ENCODE measurements at places on chromosomes 11 and 22.
A peak's percentile ranks its signal among the peaks of the same experiment; 100 is the strongest.

DNA sequence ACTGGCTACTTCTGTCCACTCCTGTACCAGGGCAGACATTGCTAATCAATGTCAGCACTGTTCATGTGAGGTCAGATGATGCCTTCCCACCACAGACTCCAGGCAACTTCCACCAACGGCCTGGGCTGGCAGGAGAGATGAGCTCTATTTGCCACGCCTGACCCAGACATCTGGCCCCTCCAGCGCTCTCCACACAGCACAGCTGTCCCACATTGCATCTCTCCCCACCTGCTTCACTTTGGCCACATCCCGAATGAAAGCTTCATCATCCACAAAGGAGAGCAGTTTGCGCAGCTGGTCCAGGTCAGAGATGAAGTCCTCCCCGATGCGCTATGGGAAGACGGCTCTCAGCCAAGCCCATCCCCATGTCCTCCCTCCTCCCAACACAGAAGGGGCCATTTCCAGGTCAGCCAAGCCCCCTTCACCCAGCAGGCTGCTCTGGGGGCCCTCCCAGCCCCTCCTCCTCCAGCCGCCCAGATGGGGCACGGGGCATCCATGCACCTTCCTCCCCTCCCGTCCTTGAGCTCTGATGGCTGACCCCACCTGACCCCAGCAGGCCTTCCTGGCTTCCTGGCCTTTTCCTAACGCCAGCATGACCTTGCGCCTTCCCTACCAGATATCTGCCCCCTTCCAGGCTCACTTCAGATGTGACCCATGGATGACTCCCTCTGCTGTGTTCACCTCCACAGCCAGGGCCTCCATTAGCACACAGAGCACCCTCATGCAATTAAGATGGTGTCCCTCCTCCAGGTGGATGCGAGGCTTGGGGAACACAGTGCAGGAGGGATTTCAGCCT is 7.4 kb downstream of the PYGM start:
- no peak for DNase-seq

GRCh38 chr22:42688241-42689211 is 32.1 kb downstream of the A4GALT start:
- peak; percentile 96 for DNase-seq

DNA sequence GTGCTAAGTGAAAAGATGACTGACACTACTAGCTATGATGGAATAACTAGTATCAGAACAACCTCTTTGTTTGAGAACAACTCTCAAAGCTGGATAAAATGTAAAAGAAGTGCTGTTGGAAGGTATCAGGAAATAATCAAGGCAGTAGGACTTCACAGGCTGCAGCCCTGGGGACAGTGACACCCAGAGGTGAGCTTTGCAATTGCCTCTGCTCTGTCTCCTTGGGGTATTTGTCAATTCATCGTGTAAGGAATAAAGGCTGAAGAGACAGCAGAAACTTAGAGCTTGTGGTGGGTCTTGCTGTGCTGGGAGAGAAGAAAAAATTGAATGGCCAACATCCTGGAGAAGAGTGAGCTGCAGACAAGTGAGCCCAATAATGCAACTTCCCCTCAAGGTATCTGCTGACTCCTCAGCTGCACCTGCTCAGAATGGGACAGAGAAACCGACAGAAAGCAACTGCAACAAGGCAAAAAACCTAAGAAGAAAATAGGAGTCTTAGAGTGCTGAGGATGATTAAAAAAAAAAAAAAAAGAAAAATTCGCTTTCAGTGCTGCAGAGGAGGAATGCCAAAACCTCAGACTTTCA is 141.1 kb downstream of the RCN1 start:
- no peak for DNase-seq

DNA sequence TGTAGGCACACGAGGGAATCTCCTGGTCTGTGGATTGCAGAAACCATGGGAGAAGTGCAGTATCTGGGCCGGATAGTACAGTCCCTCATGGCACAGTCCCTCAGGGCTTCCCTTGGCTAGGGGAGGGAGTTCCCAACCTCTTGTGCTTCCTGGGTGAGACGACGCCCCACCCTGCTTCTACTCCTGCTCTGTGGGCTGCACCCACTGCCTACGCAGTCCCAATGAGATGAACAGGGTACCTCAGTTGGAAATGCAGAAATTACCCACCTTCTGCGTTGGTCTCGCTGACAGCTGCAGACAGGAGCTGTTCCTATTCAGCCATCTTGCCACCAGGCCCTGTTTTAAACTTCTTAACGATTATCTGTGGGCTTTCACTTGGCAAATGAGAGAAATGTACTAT is 157.2 kb upstream of the CARD18 start:
- DNase-seq = no peak

DNA sequence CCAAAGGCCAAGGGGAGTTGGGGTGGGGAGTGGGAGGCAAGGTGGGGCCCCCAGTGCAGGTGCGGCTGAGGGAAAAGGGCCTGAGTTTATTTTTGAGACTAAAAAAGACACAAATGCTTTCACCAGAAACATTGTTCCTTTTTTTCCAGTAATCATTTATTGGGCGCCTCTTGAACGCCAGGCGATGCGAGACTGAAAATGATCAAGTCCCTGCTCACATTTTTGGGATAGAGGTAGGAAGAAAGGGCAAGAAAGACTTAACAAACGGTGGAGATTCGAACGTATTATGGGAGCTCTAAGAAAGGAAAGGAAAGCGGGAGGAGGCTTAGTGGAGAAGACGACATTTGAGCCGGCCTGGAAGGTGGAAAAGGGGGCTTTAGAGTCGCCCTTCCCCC is 796 bp upstream of the SF3B2 start:
- no peak for DNase-seq

DNA sequence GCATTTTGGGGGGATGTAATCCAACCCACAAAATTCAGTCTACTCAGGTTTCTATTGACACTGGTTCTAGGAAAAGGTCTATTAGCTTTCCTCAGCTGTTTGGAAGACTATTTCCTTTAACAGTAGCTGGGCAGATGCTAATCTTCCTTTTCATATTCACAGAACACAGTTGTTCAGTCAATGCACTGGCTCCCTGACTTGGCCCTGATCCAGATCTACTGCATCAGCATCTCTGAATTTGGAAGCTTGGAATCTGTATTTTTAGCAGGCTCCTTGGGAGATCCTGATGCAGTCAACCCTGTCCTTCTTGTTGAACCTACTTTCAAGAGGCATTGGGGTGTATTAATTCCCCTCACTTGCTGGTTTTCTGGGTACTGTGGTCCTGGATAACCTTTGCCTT is 6.3 kb downstream of the HTATIP2 start:
- DNase-seq = no peak

DNA sequence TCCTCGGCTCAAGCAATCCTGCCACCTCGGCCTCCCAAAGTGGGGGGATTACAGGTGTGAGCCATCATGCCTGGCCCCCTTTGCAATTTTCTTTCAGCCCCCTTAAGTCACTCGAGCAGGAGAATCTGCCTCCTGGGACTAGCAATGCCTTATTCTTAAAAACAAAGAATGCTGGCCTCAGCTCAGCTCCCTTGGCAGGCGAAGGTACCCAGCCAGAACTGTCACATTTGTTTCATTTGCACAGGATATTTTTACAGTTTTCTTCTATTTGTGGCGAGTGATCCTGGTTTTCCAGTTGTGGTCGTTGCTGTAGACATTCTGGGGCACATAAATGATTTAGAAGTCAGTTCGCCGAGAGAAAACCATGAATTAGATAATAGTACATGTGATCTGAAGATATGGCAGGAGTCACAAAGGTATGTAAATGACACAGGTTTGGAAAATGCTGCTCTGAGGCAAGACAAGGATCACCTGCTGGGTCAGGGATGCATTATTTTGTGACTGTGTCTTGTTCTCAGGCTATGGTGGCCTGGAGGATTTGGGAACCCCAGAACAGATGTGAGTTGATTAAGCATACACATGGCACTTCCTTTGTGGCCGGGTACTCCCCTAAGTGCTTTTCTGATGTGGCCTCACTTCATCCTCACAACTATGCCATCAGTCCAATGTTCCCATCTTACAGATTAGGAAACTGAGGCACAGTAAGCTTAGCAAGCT is 51.2 kb upstream of the SLC22A12 start:
- DNase-seq = no peak

DNA sequence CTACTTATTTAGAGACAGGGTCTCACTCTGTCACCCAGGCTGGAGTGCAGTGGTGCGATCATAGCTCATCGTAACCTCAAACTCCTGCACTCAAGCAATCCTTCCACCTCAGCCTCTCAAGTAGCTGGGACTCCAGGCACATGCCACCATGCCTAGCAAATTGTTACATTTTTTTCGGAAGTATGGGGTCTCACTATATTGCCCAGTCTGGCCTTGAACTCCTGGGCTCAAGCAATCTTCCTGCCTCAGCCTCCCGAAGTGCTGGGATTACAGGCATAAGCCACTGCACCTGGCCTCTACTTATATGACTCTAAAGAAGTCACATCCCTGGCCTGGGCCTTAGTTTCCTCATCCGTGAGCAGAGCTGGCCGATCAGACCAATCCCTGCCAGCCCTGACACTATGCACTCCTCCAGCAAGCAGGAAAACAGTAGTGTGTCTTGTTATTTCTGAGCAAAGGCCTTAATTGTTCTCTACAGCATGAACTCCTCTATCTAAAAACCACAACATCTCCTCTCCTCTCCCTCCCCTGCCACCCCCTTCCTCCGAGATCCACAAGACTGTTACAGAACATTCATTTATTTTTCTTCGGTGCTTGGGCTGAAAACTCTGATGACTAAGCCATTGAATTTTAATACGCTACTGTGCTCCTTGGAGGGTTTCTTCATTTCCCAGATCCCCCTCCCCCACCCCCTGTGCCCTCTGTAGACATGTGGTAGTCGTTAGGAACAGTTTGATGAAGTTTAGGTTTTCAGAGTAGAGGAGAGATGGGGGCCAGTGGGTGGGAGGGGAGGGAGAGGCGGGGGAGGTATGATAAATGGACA is 91.5 kb downstream of the ABTB2 start:
- DNase-seq = peak; percentile 54

GRCh38 chr11:131108760-131109159 is 192.5 kb upstream of the SNX19 start:
- DNase-seq = no peak

- no peak for DNase-seq
Observed at GRCh38 chr11:3165916-3166267, 782 bp upstream of the OSBPL5 start.

GRCh38 chr22:31615940-31616314 is 46.1 kb downstream of the PISD start:
- DNase-seq = no peak

DNA sequence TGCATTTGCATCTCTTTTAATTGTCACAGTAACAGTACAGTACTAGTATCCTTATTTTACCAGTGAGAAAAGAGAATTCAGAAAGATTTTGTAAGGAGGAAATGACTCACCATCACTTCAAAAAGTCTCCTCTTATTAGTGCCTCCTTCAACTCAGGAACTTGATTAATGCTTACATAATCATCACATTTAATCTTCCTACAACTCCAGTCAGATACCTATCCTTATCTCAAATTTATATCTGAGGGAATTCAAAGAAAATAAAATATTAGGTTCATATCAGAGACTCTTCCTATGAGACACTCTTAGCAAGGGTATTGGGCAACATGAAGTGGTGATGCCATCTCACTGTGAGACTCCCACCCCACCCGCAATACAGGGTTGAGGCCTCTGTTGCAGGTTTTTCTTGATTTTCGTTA is 26.1 kb upstream of the CTSC start:
- no peak for DNase-seq

GRCh38 chr11:102390667-102391465 is 43.9 kb downstream of the BIRC2 start:
- peak; percentile 20 for DNase-seq

DNA sequence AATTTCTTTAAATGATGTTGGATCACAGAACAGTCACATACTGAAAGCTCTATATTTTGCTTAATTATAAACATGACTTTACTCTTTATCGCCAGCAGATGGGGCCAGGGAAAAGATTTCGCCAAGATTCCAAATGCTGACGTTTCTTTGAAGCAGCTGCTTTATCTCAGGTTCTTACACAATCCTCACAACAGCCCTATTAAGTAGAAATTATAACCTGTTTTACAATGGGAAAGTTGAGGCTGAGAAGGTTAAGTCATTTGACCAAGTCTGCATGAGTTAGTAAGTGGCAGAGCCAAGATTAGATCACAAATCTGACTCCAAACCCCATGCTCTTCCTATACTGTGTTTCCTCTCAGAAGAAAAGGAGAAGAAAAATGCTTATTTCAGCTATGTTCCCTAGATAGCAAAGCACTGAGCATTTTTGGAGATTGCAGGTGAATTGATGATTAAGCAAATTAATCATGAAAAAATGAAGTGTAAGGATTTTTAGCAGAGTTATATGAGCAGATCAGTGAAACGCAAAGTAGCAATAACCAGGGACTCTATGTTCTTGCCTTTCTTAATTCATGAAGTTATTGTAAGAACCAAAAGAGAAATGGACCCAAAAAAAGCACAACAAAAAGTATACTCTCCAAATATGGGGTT is 79.0 kb downstream of the AASDHPPT start:
- DNase-seq = peak; percentile 39

Data from hindlimb muscle (tissue), 1 donor.